ENCODE measurements at places on chromosomes 2 and 18.

DNA sequence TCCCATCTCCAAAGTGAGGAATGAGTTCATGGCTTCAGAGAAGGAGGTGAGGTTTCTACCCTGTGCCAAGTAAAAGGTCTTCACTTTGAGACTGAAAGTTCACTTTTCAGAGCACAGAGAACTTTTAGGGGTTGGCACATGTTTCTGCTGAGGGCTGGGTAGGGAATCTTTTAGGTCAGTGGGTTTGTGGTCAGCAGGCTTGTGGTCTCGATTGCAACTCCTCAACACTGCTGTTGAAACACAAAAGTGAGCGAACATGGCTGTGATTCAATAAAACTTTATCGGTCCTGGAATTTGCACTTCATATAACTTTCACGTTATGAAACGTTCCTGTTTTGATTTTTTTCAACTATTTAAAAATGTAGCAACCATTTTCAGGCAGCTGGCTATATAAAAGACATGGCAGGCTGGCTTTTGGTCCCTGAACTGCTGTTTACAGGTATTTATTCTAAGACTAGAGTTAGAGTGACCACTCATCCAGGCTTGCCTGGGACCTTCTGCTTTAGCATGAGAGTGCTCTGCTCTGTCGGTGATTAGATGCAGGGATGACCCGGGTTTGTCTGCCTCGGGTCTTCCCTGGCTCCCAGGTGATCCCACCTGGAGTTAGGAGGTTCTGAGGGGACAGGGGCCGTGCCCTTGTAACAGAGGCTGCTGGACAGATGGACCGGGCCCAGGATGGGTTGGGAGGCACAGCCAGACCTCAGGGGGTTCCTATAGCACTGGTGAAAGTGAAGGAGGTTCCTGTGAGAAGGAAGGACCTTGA is 62.7 kb upstream of the TAF1B start:
- DNase-seq: no peak

GRCh38 chr2:127810156-127810618 is 784 bp downstream of the WDR33 start:
- peak; percentile 8 for DNase-seq

- no peak for DNase-seq
Observed at GRCh38 chr2:150640039-150640438, 152.6 kb upstream of the RND3 start.

GRCh38 chr2:58609326-58609725 is 368.2 kb upstream of the FANCL start:
- DNase-seq: no peak

DNA sequence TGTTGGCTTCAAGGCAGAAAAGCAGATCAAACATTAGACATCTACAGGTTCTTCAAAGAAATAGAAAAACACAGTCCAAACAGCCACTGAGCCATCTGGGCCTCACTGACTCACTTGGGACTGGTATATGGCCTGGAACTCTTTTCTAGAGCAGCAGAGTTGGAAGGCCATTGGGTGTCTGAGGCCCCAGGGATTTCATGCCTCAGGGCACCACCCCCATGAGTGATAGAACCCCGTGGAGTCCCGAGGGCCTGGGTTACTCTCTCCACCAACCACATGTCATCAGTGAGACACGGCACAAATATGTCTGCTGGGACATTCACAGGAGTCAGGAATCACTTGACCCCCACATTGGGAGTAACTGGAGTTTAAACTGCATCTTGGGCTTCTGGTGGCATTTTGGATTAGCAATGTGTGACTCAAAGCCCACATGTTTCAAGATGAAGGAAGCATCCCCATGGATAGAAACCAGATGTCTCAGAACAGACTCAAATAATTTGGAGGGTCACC is 44.0 kb downstream of the CAPN13 start:
- no peak for DNase-seq

GRCh38 chr2:201909348-201909747 is 103.0 kb downstream of the CDK15 start:
- no peak for DNase-seq

GRCh38 chr2:28414583-28414982 is 21.9 kb downstream of the FOSL2 start:
- DNase-seq: no peak
